Thyroid gland (tissue), 4 donors: ENCODE measurements at places on chromosomes 3 and 15.

DNA sequence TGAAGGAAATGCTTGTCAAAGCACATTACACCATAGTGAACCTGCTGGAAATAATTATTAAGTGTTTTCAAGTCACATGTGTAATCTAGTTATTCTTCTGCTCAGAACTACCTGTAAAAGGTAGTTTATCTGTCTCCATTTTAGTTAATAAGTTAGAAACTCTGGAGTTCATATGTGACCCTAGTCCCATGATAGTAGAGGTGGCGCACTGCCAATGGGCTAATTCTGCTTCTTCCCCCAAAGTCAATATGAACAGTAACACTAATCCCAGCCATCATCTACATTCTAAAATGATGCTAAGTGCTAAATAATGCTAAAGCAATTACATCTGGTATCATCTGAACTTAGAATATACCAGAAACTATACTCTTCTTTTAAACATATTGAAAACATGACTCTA lies 361.0 kb upstream of the NECTIN3 start:
- no peak for DNase-seq

- DNase-seq: no peak
These were observed 3.5 kb upstream of the WDR72 start for GRCh38 chr15:53762916-53763315.

DNA sequence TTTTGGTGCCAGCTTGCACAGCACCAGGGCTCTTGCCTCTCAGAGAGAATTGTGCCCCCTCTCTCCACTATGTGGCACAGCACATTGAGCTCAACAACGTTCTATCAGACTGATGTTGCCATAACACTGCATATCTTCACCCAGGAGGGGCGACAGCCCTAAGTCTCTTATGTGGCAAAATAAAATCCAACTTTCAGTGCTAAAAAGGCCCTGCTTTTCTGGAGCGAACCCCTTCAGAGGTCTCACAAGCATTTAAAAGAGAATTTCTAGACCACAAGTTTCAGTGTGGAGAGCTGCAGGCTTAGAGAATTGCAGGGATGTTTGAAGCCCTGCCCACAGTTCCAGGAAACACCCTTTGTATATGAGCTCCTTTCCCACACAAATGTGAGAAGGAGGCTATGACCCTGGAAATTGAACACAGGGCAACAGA lies 85.5 kb downstream of the LIPC start:
- DNase-seq: no peak

DNA sequence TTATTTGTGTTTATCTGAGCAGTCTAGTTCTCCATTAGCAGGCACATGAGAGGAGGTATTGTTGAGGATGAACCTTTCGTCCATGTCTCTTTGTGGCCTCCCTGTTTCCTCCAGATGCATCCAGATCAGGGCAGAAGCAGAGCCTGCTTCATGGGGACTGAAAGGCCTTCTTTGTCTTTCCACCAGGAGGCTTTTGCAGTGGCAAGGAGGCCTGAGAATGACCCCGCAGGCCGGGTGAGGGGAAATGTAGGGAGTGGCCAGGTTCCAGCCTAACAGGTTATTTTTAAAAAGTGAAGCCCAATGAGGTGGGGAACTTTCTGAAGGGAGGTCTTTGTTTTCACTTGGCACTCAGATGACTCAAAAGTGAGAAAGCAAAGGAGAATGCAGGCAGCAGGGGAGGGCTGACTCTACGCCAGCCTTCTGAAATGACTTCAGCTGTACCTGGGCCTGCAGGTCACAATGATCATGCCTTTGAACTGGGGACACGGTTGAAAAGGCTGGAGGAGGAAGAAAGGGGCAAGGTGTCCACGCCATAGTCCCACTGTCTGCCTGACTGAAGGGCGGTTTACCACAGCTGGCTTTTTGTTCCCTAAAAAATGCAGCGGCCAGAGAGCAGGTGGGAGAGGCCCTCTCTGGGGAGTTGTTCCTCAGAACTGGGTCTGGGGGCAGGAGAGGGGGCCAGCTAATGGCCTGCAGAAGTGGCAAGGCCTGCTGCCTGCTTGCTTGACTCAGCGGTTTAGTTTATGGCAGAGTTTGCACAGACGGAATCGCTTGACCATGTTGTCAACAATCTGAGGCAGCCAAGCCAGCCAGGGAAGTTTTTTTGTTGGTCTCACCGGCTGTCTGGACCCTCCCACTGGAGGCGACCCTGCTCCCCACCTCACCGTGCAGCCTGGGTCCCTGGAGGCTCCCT lies 28.7 kb downstream of the CMTM7 start:
- peak; percentile 76 for DNase-seq

DNA sequence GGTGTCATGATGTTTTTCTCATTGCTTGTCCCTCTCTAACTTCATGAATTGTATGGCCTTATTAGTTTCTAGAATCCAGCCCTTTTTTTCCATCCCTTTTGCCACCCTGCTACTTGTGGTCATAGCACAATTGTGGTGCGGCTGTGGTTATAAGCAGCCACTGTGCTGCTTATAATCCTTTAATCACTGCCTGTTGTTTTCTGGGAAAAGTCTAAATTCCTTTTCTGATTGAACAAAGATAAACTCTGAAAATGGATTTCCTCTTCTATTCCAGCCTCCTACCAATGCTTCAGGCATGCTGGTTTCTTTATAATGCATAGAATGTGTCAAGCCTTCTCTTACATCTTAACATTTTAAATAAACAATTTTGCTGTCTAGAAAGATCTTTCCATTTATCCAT lies 319.5 kb downstream of the C3orf38 start:
- no peak for DNase-seq

GRCh38 chr3:60013241-60013640 lies 963.4 kb upstream of the CFAP20DC start:
- no peak for DNase-seq

GRCh38 chr15:77566092-77566491 lies 66.6 kb downstream of the LINGO1 start:
- no peak for DNase-seq

GRCh38 chr3:137796993-137797392 lies 32.9 kb downstream of the SOX14 start:
- no peak for DNase-seq

DNA sequence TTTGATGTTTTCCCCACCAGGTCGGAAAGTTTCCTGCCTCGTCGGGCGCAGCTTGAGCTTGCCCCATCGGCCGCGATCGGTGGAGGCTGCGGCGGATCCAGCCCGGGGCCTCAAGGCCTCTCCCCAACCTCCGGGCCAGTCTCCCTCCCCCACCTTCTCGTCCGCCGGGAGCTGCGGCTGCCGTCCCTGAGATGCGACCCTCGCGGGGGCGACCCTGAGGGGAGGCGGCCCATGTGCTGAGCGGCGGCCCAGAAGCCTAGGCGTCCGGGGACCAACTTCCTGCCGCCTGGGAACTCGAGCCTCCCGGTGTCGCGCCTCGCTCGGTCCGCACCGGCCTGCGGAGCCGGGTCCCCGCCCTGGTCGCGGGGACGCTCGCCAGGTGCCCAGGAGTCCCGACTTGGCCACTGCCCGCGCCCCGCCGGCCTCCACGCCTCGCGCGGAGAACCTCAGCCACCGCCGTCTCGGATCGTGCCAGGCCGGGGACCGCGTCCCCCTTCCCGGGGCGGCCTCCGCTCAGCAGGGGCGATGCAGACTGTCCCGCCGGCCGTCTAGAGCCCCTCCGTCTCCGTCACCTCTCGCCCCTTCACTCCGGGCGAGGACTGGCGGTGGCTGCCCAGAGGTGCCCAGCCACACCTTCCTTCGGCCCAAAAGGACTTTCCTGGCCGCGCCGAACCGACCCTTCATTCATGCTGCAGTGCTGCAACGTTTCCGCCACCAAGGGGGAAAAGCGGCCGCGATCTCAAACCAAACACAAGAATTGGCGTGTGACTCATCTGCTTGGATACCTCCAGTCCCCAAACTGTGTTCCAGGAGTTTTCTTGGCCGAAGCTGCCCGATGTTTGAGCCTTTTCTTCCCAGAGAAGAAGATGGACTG lies 656 bp downstream of the SLMAP start:
- DNase-seq: peak; percentile 53

DNA sequence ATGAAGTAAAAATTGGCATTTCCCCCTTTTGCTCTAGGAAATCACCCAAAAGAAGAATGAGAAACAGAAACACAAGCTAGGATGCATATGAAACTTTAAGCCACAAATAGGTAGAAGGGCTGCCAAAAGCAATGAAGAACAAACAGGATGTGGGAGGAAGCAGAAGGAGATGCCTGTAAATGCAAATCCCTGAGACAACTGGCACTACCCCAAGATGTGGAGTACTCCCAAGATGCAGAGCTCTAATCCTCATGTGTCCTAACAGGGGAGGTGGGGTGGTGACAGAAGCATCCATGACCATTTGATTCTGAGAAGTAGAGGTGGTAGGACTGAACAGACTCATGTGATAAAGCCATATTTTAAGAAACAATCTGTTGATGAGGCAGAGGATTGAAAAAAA lies 31.9 kb upstream of the ZNF280D start:
- DNase-seq: no peak

DNA sequence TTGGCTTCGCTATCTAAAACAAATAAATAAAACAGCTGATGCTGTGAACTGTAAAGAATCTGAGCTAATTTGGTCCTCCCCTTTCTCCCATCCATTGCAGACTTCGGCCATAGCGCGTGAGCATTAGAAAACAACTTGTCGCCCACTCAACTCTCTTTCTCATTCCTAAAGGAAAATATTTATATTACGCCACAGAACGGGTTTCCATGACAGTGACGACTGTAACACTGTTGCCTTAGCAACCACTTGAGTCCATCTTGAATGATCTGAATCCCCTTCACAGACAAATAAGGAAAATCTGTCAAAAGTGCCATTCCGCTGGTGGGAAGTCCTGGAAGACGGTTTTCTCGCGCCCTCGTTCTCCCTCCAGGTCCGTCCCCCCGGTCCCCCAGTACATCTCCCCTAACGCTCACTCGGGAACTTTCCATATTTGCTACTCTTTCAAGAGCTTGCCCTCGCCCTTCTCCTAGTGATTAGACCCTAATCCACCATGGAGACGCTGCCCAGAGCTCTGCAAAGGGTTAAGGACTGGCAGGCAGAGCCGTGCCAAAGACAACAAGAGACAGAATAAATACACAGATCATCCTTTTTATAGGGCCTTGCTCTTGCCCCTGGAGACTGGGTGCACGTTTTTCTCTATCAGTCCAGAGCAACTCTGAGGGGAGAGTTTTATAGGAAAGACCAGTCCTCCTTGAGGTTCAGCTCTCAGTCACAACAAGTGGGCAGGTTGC lies 50.5 kb downstream of the CRYGS start:
- no peak for DNase-seq

DNA sequence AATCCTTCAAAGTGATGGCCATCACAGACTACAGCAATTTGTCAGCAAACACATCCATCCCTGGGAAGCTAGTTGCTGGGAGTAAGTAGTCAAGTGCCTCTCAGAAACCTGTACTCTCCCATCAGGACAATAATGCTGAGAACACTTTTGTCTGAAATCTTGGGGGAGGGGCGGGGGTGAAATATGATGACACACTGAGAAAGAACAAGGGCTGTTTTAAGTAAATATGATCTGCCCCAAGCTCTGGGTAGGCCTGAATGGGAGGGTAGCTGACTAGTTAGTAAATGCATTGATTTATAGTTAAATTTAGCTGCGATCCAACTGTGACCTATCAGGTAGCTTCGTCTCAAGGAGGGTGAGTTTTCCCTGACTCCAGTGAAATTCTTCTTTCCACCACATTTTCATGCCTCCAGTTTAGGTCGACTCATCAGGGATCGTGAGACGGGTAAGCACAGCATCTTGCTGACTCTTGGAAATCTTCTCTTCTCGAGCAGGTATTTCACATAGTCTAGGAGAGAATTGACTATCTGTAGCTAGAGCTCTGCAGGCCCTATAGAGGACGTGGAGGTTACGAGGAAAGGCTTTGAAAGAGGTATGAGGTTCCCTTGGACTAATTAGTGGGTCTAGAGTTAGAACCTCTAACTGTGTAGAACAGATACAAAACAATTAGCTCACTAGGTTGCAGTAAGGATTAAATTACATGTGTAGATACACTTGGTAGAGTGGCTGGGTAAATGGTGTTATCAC lies 213.4 kb upstream of the SLC2A2 start:
- no peak for DNase-seq

- no peak for DNase-seq
These were observed 73.4 kb upstream of the PRR23C start for GRCh38 chr3:139117883-139118760.

DNA sequence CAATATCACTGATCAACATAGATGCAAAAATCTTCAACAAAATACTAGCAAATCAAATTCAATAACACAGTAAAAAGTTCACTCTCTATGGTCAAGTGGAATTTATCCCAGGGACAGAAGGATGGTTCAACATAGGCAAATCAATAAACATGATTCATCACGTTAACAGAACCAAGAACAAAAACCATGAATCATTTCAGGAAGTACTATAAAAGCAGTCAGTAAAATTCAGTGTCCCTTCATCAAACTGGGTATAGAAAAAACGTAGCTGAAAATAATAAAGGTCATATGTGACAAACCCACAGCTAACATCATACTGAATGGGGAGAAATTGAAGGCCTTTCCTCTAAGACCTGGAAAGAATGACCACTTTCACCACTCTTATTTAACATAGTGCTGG lies 172.1 kb downstream of the POLR2M start:
- no peak for DNase-seq

- no peak for DNase-seq
These were observed 269.2 kb downstream of the THRB start for GRCh38 chr3:24225385-24225950.

DNA sequence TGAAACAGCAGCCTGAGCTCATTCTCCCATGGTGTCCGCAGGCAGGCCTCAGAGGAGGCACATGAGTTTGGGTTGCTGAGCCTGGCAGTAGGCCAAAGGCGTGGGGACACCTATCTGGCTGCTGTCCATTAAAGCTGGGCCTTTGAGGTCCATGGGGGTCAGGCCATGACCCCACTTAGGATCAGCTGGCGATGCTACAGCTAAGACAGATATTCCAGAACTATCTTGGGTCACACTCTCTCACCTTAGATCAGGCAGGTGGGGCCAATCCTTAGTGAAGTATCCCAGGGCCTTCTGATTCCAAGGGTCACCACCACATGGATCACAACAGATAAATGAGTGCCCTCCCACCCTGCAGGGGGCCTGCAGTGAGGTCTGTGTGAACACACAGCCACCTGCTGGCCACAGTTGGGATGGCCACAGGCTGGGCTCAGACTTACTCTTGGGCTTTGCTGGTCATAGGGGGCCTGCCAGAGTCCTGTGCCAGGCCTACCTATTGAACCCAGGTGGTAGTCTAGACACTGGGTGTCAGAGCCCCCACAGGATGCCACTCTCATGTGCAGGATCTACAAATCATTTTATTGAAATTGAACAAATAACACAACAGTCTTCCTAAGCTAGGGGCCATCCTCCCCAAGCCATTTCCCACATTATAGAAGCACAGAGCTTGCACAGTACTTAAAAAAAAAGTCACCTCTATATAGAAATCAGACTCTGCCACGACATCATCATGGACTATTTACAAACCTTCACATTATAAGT lies 2.0 kb upstream of the HYAL2 start:
- DNase-seq: peak; percentile 70

- DNase-seq: no peak
These were observed 23.6 kb upstream of the CAV3 start for GRCh38 chr3:8709801-8710507.

DNA sequence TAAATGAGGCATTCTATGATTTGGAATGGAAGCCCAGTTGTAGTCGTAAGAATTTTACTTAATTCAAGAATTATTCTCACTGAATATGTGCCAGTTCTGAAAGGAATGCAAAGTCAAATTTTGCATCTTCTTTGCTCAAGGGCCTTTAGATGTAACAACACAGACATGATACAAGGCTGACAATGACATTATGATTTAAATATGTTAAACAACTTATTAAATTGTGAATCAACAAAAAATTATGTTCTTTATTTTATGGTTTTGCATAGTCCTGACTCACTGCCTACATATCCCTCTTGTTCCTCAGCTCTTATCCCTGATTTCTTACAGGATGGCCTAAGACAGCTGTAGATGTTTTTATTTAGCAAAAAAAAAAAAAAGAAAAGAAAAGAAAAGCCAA lies 170.9 kb upstream of the NR2E3 start:
- no peak for DNase-seq

GRCh38 chr3:190224863-190225692 lies 97.2 kb downstream of the CLDN1 start:
- peak; percentile 11 for DNase-seq
